ENCODE measurements at places on chromosomes 6 and 20. TPM values are rescaled to one million over a fixed set of nuclear protein-coding genes. Genes with fewer than 3 reads are reported as not detected.

DNA sequence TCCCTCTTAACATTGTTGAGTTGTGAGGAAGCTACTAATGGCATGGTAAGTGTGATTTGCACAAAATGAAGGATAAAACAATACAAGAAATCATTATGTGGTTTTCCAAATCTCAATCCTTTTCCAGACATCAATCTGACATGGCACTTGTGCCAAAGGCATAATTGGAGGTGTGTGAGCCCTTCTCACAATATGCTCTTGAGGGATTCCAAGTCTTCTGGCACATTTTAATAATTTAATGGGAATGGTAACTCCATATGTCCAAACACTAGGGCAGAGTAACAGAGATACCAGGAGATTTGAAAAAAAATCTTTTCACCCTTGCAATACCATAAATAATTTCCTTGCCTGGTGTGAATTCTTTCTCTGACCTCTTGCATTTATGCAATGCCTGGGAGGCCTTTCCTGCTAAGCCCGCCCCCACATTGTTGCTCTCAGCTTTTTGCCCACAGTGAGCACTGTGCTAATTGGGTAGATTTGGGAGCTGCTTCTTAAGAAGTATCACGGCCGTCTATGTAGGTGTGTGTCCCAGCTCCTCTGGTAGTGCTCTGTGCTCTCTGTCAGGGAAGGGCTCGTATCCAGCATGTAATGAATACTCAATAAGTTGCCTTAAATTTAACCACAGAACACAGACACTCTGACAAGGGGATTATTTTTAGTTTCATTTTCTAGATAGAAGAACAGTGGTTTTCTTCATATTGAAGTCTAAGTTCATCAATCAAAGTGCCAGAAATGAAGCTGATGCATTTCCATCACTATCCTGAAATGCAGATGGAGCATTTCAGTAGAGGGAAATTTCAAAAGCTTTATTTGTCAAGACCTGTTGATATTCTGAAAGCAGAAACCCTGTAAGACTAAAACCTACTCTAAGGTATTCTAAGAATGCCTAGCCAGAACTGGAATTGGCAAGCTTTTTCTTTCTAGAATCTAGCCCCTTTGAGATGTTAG, 54.4 kb upstream of the CEP85L start:
- peaks cover 14% of the 10 kb centered on the region for H3K4me1 ChIP-seq
- peak overlapping the region; percentile 61 for H3K27ac ChIP-seq
- no peaks in the 10 kb centered on the region for H3K27me3 ChIP-seq
- H3K4me3 ChIP-seq: no peak overlapping the region
- no peaks in the 10 kb centered on the region for H3K36me3 ChIP-seq
- DNase-seq: peak; percentile 78

DNA sequence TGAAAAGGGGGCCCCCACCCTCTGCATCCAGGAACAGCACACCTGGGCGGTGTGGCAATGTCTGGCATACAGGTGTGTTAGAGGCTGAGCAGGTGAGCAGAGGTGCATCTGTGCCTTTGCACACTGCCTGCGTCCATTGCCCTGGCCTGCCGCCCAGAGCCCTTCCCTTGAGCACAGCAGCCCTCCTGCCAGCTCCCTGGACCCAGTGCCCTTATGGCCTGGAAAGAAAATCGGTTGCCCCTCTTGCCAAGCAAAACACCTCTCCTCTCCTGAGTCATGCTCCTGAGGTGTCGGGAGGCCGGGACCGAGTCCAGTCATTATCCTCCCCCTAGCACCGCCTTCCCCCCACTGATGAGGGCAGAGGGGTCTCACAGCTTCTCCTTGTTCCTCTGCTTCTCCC, 259.9 kb downstream of the SMOC2 start:
- H3K27ac ChIP-seq: no peak overlapping the region
- peaks cover 6% of the 10 kb centered on the region for H3K4me1 ChIP-seq
- H3K27me3 ChIP-seq: no peaks in the 10 kb centered on the region
- H3K36me3 ChIP-seq: no peaks in the 10 kb centered on the region
- H3K4me3 ChIP-seq: no peak overlapping the region

GRCh38 chr6:14210077-14210476, 92.5 kb downstream of the CD83 start:
- no peak overlapping the region for H3K27ac ChIP-seq
- DNase-seq: no peak
- peaks cover 1% of the 10 kb centered on the region for H3K27me3 ChIP-seq
- H3K4me1 ChIP-seq: peaks cover 12% of the 10 kb centered on the region
- peak overlapping the region; percentile 85 for H3K4me3 ChIP-seq

DNA sequence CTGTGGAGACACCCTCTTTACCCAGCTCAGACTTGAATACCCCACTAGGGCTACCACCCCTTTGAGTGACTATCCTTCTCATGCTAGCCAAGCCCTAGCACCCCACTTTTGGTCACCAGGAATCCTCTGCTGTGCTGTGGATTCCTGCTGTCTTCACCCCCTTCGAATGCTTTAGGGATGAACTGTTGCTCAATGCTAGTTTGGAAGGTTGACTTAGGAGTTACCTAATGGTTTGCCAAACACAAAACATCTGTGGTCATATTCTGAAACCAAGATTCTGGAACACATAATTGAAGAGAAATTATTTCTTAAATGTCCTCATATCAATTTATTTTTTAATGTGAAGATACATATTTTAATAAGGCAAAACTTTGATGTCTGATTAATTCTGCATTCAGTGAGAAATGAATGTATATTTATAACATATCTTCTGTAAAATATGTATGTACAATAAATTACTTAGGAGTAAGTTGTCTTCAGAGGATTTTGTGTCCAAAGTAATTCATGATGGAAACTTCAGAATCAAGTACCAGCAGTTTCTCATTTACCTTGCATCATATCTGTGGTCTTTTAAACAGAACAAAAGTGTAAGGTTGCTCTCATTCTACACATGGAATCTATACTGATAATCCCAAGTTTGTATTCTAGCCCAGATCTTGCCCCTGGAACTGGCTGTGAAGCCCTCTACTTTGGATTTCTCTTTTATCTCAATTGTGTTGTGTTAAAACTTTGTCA, 46.9 kb downstream of the TMEM200A start:
- no peaks in the 10 kb centered on the region for H3K4me1 ChIP-seq
- H3K4me3 ChIP-seq: no peak overlapping the region
- no peak for DNase-seq
- H3K36me3 ChIP-seq: no peaks in the 10 kb centered on the region

DNA sequence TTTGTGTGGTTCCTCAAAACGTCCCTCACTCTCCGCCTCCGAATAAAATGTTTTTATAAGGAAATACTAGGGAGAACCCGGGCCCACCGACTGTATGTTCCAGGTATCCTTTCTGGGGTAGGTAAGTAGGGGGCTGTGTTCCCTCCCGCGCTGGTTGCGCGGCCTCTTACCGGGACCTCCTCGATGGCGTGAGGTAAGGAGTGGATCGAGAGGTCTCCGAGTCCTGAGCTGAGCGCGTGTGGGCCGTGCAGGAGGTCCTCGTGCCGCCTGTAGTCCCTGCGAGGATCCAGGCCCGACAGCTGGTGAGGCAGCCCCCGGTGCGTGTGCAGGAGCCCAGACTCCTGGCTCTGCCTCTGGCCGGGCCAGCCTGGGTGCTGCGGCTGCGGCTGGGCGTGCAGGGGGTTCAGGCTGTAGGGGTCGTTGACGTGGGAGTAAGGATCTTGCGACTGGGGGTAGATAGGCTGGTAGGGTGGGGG, 5.1 kb downstream of the TFAP2A start:
- peak; percentile 73 for DNase-seq
- no peaks in the 10 kb centered on the region for H3K36me3 ChIP-seq
- no peak overlapping the region for H3K4me3 ChIP-seq
- H3K27me3 ChIP-seq: peaks cover 100% of the 10 kb centered on the region

DNA sequence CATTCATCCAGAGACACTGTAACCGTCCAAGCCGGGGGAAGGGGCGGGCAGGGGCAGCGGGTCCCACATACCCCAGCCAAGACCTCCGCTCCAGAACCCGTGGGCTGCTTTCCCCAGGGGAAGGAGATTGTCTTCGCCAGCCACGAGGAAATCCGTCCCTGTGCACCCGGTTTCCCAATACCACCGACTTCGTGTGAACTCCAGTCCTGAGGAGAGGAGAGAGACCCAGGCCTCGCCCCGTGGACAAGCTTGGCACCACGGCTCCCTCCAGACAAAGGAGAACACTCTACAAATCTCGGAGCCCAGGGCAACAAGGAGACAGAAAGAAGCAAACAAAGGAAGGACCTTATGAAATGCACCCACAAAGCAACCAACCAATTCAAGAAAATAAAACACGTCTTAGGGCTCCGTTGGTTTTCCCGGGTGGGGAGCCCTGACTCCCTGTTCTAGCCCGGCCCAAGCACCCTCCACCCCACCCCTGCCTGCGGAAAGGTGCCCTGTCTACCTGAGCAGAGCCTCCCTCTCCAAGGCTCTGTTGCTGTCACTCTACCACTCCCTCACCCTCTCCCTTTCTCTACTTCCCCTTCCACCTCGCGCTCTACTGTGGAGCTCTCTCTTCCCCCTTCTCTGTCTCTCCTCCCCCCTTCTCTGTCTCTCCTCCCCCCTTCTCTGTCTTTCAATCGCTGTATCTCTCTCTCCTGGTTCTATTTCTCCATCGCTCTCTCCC, 1382.8 kb upstream of the DEFB115 start:
- no peaks in the 10 kb centered on the region for H3K4me1 ChIP-seq
- no peaks in the 10 kb centered on the region for H3K27me3 ChIP-seq
- H3K36me3 ChIP-seq: no peaks in the 10 kb centered on the region
- no peak overlapping the region for H3K4me3 ChIP-seq
- no peak overlapping the region for H3K27ac ChIP-seq
- DNase-seq: no peak

Gene HLA-E
- total RNA-seq: 39.6 TPM

Gene PACRG
- total RNA-seq: 0.42 TPM

DNA sequence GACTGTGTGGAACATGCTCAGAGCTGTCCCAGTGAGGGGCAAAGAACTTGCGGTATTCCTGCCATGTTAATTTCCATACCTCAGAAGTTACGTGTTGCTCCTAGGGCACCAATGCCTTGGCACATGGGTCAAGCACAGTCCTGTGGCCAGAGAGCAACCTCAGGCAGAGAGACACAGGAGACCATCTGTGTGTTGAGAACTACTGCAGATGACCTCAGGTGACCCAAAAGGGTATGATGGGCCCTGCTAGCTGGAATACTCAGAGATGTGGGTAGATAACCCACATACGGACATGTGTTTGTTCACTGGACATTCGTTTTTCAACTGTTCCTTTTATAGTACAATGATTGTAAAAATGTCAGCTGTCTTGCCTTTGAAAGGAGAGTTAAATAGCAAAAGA, 71.5 kb upstream of the BMP2 start:
- H3K36me3 ChIP-seq: no peaks in the 10 kb centered on the region
- no peaks in the 10 kb centered on the region for H3K27me3 ChIP-seq
- no peak overlapping the region for H3K4me3 ChIP-seq
- DNase-seq: no peak

DNA sequence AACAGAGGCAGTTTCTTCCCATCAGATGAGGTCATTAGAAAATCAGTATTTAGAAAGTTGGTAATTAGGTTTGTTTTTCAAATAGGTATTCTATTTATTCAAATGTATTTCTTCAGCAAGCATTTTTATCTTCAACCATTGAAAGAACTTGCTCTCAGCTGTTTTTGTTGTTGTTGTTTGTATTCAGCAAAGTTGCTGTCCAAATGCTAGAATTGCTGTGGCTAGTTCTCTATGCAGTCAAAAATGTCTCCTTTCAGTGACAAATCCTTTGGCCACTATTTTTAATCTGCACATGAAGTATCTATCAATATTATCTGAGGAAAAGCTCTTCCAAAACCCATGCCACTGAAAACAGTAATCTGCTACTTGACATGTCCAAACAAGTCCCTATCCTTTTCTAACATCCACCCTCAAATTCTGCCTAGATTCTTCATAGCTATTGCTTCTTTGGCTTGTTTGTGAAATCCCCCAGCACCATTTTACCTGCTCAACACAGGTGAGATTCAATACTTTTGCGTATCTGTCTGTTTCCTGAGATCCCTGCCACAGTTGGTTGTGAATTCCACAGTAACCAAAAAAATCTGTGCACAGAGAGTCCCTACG, 1005.4 kb downstream of the GRIK2 start:
- no peak for DNase-seq
- no peaks in the 10 kb centered on the region for H3K27me3 ChIP-seq
- no peaks in the 10 kb centered on the region for H3K36me3 ChIP-seq
- H3K4me3 ChIP-seq: no peak overlapping the region
- H3K4me1 ChIP-seq: no peaks in the 10 kb centered on the region
- H3K27ac ChIP-seq: no peak overlapping the region

DNA sequence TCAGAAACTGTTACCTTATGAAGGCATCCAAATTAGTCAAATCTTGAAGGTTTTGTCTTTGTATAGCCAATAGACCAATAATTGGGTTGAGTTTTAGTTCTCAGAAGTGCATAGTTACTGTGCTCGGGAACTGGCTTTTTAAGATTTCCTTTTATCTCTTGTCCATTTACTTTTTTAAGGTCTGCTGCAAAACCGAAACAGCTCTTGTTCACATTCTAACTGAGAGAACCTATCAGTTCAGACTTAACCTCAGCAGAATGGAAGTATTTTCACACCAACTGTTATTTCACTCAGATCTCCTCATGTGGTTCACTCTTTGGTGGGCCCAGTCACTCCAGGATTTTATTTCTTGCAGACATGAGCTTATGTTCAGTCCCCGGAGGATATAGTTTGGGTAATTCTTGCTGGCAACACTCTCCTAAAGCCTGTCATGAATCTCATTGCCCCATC, 55.5 kb downstream of the TPBG start:
- no peaks in the 10 kb centered on the region for H3K36me3 ChIP-seq
- DNase-seq: no peak
- no peaks in the 10 kb centered on the region for H3K27me3 ChIP-seq
- H3K4me1 ChIP-seq: no peaks in the 10 kb centered on the region
- no peak overlapping the region for H3K27ac ChIP-seq

- DNase-seq: peak; percentile 62
- H3K4me3 ChIP-seq: peak overlapping the region; percentile 89
- peaks cover 5% of the 10 kb centered on the region for H3K4me1 ChIP-seq
- peaks cover 14% of the 10 kb centered on the region for H3K36me3 ChIP-seq
- no peak overlapping the region for H3K27ac ChIP-seq
Measured at GRCh38 chr6:1315560-1316386, 3.9 kb downstream of the FOXQ1 start.

DNA sequence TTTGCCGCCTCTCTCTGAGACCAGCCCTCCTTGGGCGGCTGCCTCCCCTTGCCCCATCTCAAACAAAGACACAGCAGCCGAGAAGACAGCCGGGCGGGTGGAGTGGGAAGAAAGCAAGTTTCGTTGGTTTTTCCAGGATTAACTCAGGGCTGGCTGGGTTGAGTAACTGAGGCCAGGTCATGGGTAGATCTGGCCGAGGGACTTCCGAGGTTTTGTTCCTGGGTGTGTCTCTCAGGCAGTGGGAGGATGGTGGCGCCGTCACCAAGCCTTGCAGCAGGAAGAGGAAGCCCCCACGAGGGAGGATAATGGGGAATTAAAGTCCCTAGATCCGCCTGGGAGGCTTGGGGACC, 167.2 kb downstream of the TTLL2 start:
- H3K4me1 ChIP-seq: peaks cover 16% of the 10 kb centered on the region
- no peaks in the 10 kb centered on the region for H3K36me3 ChIP-seq
- no peak for DNase-seq
- H3K27ac ChIP-seq: no peak overlapping the region
- no peak overlapping the region for H3K4me3 ChIP-seq
- no peaks in the 10 kb centered on the region for H3K27me3 ChIP-seq

- H3K4me1 ChIP-seq: peaks cover 3% of the 10 kb centered on the region
- no peaks in the 10 kb centered on the region for H3K36me3 ChIP-seq
- H3K27me3 ChIP-seq: no peaks in the 10 kb centered on the region
- H3K4me3 ChIP-seq: no peak overlapping the region
Measured at GRCh38 chr20:48880981-48881657, 40.4 kb upstream of the ARFGEF2 start.

- H3K4me1 ChIP-seq: no peaks in the 10 kb centered on the region
- H3K27ac ChIP-seq: no peak overlapping the region
- no peak for DNase-seq
- no peaks in the 10 kb centered on the region for H3K36me3 ChIP-seq
Measured at GRCh38 chr6:160462551-160463109, 114.5 kb downstream of the SLC22A3 start.

Gene YWHAB
- 93.8 TPM for total RNA-seq

Gene TCF15
- 1.9 TPM for total RNA-seq
